MCF 10A (cell line): ENCODE measurements at places on chromosomes 4 and X.
A peak's percentile ranks its signal among the peaks of the same experiment; 100 is the strongest.

- DNase-seq, result peak; percentile 14
Measured at GRCh38 chr4:126807132-126807531, 825.6 kb upstream of the INTU start.

DNA sequence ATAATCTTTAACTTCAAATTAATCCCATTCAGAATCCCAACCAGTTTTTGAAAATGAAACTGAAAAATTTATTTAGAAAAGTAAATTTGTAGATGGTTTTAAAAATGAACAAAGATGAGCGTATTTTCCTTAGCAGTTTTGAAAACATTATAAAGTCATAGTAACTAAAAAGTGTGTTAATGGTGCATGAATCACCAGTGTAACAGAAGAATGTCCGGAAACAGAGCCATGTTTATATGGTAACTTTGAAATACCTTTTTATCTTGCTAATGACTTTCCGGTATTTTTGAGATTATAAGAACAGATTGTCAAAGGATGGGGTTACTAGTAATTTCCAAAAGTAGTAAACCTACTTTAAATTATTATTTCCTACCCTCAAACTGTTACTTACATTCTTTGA lies 145.9 kb downstream of the IRS4 start:
- DNase-seq, result no peak

DNA sequence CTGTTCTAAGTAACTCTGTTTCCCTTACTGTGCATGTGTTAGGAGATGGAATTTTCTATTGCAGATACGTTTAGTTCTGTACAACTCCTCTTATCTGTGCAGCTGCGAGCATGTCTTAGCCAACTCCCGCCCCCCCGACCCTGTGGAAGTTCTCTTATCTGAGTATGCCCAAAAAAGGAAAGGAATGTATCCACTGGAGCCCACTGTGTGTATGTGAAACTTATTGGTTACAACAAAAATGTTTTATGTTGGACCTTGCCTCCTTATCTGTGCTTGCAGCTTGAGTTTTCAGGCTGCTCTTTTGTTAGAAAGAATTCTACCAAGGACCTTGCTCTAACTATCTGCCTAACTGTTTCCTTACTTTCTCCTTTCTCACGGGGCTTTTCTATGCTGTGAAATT lies 24.2 kb upstream of the DCAF8L2 start:
- no peak for DNase-seq

DNA sequence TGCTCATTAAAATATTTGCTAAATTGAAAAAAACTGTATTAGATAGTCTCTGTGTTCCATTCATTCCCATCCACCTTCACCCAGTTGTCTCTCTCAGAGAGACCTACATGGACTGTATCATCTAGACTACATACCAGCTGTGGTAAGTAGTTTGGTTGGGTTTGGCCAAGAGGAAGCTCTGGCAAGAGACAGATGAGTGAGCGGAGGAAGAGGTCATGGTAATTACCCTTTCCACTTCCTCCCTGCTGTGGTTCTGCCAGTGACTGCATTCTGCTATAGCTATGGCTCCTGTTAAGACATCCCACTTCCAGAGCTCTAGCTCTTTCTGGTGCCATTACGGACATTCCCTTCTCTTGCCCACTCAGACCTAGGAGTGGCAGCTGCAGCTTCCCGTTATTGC lies 239.0 kb upstream of the MID1 start:
- DNase-seq, result no peak

DNA sequence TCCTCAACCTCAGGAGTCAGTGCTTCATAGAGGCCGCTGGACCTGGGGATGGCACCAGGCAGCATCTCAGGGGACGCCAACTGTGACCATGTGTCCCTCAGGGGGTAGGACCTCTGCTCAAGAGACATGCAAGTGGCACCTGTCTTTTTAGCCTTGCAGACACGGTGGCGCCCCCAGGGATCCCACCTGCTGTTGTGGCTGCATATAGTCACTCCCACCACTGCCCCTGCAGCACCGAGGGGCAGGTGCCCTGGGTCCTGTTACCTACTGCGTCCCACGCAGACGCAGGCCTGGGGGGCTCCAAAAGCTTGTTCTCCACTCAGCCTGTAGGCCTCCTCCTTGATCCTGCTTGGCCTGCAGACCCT lies 2.5 kb downstream of the MYL5 start:
- DNase-seq, result no peak

DNA sequence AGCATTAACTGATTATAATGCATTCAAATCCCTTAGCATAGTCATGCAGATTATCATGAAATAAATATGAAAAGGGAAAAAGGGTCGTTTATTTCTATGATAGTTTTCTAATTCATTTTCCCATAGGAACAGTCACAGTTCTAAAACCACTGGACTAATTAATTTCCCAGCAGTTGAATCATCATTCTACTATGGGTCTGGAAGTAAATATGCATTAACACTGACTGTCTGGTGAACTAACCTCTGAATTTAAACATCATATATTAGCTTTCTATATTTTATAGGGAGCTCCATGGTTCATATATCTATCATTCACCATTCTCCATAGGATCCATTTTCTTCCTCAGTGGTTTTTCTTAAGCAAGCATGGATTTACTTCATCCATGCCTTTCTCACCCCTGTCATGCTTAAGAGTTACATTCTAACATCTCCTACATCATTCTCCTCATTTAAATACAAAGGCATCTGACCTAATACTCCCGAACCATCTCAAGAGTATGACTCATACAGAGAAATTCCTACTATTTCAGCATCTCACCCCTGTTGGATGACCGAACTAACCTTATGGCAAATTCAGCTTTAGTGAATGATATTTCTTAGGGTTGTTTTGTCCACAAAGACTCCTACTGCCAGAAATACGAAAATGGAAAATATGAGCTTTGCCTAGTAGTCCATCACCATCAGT lies 198.7 kb upstream of the ADAMTS3 start:
- peak; percentile 74 for DNase-seq

GRCh38 chrX:19127649-19128168 lies 5.4 kb upstream of the ADGRG2 start:
- peak; percentile 88 for DNase-seq

DNA sequence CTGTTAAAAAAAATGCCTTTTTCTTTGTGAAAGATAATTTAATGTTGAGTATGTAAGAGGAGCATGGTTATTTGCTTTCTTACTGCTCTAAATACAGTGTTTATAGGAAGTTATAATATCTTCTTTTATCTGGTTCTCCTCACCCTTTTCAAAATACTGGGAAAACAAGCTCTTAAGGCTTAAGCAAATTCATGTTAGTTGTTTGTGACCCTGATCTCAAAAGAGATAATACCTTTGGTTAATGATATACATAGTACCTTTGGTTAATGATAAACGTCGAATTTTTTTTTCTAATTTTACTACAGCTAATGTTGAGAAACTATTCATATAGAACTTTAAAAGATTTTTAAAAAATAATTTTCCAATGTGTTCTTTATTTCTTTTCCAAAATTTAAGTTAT lies 180.1 kb downstream of the RAPGEF2 start:
- no peak for DNase-seq

GRCh38 chr4:1880332-1880731 lies 9.1 kb downstream of the NSD2 start:
- DNase-seq, result no peak

DNA sequence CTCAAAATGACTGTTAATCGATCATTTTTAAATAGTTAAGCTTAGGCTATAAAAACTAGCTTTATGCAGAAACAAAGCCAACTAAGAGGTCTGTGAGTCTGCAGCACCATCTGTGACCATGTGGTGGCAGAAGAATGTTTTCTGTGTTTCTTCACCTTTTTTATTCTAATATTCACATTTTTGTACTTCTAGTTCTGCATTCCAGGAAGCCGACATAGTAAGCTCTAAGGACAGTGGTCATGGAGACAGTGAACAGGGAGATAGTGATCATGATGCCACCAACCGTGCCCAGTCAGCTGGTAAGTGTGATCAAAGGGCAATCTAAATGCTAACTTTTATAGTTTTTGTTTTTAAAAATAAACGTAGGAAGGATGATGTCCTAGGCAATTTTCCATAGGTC lies 5.6 kb downstream of the PCDH10 start:
- peak; percentile 31 for DNase-seq

GRCh38 chr4:112823156-112823555 lies 186.2 kb downstream of the LARP7 start:
- DNase-seq, result no peak

GRCh38 chrX:34365471-34365870 lies 233.4 kb upstream of the FAM47A start:
- DNase-seq, result peak; percentile 59

DNA sequence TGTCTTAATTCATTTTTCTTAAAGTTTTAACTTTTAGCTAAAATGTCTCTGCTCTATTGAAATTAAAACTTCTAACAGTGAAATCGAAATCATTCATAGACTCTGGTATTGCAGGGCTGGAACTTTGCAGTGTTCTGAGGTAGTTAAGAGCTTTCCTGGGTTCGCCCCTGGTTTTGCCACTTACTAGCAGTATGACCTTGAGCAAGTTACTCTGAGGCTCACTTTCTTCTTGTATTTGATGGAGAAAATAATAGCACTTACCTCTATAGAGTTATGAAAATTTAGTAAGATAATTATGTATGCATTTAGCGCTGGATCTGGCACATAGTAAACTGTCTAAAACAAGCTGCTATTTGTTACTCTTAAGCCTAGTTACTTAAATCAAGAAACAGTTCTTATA lies 1.7 kb downstream of the SLAIN2 start:
- DNase-seq, result no peak
